ENCODE measurements at places on chromosomes 5 and 9. TPM values are rescaled to one million over a fixed set of nuclear protein-coding genes. Genes with fewer than 3 reads are reported as not detected.

The PCDHGA8 gene
- 3.3 TPM for total RNA-seq

The ACSL6 gene
- total RNA-seq: 228 TPM

The ZNF883 gene
- 12.6 TPM for total RNA-seq

The DMRTA1 gene
- 0.33 TPM for total RNA-seq

The SH3RF2 gene
- 2.6 TPM for total RNA-seq

The SLC4A9 gene
- 1.4 TPM for total RNA-seq

The SLC6A18 gene
- total RNA-seq: not detected

The LPAR1 gene
- 41.9 TPM for total RNA-seq

The SLC23A1 gene
- not detected for total RNA-seq

The CACFD1 gene
- total RNA-seq: 17.9 TPM

The PCDHA12 gene
- total RNA-seq: 7.7 TPM

The PRLR gene
- 0.92 TPM for total RNA-seq

The SPINK7 gene
- total RNA-seq: not detected

The ACTBL2 gene
- total RNA-seq: not detected

The ANKHD1 gene
- total RNA-seq: 124 TPM

The RETREG1 gene
- total RNA-seq: 71.1 TPM

The LURAP1L gene
- total RNA-seq: 6.4 TPM

The DNAJA1 gene
- 176 TPM for total RNA-seq

The CCDC152 gene
- total RNA-seq: 4.5 TPM

The SLC6A19 gene
- not detected for total RNA-seq

The LARP1 gene
- 204 TPM for total RNA-seq

The PTPDC1 gene
- 28.8 TPM for total RNA-seq

The AGXT2 gene
- total RNA-seq: not detected

The GCNT4 gene
- total RNA-seq: 7.4 TPM

The PCDHA2 gene
- 1.1 TPM for total RNA-seq

The PLPP7 gene
- total RNA-seq: 29.2 TPM

The SHISAL2B gene
- not detected for total RNA-seq

The SLC38A9 gene
- 40.9 TPM for total RNA-seq

The EIF4EBP3 gene
- 5.1 TPM for total RNA-seq

The ANKRD18B gene
- 15.0 TPM for total RNA-seq

The TEX48 gene
- not detected for total RNA-seq

The SLCO4C1 gene
- total RNA-seq: 1.7 TPM

The CYLC2 gene
- total RNA-seq: not detected

The DAPK1 gene
- total RNA-seq: 172 TPM

The MCTP1 gene
- total RNA-seq: 131 TPM

The ROPN1L gene
- 2.5 TPM for total RNA-seq

The SOX30 gene
- not detected for total RNA-seq

The TPPP gene
- total RNA-seq: 359 TPM

The TPM2 gene
- 76.7 TPM for total RNA-seq

The SYK gene
- 2.9 TPM for total RNA-seq

The C9 gene
- not detected for total RNA-seq

Measured in dorsolateral prefrontal cortex (tissue), 122 donors.